ENCODE measurements at places on chromosomes 13 and 19.

- no peaks in the 10 kb centered on the region for H3K36me3 ChIP-seq
- no peaks in the 10 kb centered on the region for H3K4me1 ChIP-seq
- no peak for DNase-seq
- H3K27me3 ChIP-seq = no peaks in the 10 kb centered on the region
- H3K4me3 ChIP-seq = no peak overlapping the region
Observed at GRCh38 chr13:94435604-94436226, 43.8 kb downstream of the DCT start.

DNA sequence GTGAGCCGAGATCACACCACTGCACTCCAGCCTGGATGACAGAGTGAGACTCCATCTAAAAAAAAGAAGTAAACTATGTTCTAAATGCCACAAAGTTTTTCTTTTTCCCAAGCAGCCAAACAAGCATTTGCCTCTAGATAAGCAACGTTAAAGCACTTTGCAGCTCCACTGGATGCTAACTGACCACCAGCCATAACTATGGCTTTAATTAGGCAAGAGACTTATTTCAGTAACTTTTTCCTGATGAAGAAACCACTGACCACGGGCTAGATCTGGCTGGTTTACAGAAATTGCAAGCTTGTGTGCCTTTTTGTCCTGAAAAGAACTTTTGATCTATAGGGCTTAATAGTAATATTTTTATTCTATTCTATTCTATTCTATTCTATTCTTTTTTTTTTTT is 22.1 kb downstream of the CD70 start:
- no peaks in the 10 kb centered on the region for H3K27me3 ChIP-seq
- no peak overlapping the region for H3K27ac ChIP-seq
- no peak for DNase-seq
- H3K36me3 ChIP-seq = no peaks in the 10 kb centered on the region

DNA sequence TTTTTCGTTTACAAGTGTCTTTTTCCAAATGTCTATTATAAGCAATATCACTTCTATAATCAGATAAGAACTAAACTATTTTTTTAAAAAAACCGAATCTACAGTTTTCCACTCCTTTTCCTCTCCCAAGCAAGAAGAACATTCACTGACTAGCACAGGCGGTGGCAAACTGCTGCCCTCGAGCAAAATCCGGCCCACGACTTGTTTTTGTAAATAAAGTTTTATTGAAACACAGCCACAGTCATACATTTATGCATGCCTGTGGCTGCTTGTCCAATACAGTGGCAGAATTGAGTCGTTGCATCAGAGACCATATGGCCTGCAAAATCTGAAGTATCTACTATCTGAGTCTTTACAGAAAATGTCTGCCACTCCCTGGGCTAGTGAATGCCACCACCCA is 27.4 kb downstream of the INSR start:
- H3K36me3 ChIP-seq = peaks cover 3% of the 10 kb centered on the region
- peaks cover 7% of the 10 kb centered on the region for H3K4me1 ChIP-seq
- H3K27ac ChIP-seq = no peak overlapping the region

DNA sequence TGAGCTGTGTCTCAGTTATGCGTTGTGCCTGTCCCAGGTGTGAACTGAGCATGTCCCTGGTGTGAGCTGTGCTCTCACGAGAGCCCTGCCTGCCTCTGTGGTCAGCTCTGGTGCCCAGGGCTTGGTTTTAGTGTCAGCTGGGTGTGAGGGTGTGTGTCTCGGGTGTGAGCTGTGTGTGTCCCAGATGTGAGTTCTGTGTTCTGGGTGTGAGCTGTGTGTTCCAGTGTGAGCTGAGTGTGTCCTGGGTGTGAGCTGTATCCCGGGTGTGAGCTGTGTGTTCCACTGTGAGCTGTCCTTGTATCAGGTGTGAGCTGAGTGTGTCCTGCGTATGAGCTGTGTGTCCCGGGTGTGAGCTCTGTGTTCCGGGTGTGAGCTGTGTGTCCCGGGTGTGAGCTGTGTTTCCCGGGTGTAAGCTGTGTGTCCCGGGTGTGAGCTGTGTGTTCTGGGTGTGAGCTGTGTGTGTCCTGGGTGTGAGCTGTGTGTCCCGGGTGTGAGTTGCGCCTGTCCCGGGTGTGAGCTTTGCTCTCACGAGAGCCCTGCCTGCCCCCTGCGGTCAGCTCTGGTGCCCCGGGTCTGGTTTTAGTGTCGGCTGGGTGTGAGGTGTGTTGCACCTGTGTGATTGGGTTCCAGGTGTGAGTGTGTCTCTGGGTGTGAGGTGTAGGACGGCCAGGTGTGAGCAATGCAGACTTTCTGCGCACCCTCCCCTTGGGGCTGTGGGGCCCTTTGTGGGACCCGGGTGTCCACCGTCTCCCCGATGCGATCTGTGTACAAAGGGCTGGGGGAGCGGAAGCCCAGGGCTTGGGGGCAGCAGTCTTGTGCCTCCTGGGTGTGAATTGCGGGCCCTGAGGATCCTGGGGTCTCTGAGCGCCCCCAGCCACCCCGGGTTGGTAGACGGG is 7.1 kb upstream of the PEAK3 start:
- H3K4me3 ChIP-seq = no peak overlapping the region
- peaks cover 11% of the 10 kb centered on the region for H3K4me1 ChIP-seq
- peaks cover 34% of the 10 kb centered on the region for H3K27me3 ChIP-seq
- H3K36me3 ChIP-seq = no peaks in the 10 kb centered on the region
- H3K27ac ChIP-seq = peak overlapping the region; percentile 22

GRCh38 chr13:29582171-29582570 is 13.3 kb downstream of the SLC7A1 start:
- peaks cover 8% of the 10 kb centered on the region for H3K4me1 ChIP-seq
- H3K27ac ChIP-seq = peak overlapping the region; percentile 57
- H3K36me3 ChIP-seq = no peaks in the 10 kb centered on the region
- peak; percentile 85 for DNase-seq
- H3K4me3 ChIP-seq = no peak overlapping the region

- H3K36me3 ChIP-seq = no peaks in the 10 kb centered on the region
- no peaks in the 10 kb centered on the region for H3K4me1 ChIP-seq
- no peak overlapping the region for H3K27ac ChIP-seq
- H3K4me3 ChIP-seq = no peak overlapping the region
Observed at GRCh38 chr13:49571299-49572240, 13.8 kb downstream of the RCBTB1 start.

DNA sequence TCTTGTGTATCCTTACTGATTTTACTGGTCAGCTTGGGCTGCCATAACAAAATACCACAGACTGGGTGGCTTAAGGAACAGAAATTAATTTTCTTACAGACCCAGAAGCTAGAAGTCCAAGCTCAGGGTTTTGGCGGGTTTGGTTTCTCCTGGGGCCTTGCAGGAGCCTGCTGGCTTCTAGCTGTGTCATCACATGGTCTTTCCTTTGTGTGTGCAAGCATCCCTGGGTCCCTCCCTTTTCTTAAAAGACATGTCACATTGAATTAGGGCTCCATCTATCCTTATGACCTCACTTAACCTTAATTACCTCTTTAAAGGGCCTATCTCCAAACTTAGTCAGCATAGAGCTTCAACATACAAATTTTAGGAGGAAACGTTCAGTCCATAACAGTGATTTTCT is 23.4 kb downstream of the UBAC2 start:
- H3K4me1 ChIP-seq = no peaks in the 10 kb centered on the region
- no peak overlapping the region for H3K4me3 ChIP-seq
- H3K27me3 ChIP-seq = no peaks in the 10 kb centered on the region
- no peak for DNase-seq

- H3K27me3 ChIP-seq = no peaks in the 10 kb centered on the region
- no peaks in the 10 kb centered on the region for H3K4me1 ChIP-seq
- H3K36me3 ChIP-seq = no peaks in the 10 kb centered on the region
- no peak overlapping the region for H3K27ac ChIP-seq
- DNase-seq = no peak
Observed at GRCh38 chr13:39149896-39150295, 111.6 kb downstream of the NHLRC3 start.

- no peak for DNase-seq
- no peak overlapping the region for H3K4me3 ChIP-seq
- H3K36me3 ChIP-seq = no peaks in the 10 kb centered on the region
Observed at GRCh38 chr19:29687897-29688728, 22.9 kb downstream of the PLEKHF1 start.

DNA sequence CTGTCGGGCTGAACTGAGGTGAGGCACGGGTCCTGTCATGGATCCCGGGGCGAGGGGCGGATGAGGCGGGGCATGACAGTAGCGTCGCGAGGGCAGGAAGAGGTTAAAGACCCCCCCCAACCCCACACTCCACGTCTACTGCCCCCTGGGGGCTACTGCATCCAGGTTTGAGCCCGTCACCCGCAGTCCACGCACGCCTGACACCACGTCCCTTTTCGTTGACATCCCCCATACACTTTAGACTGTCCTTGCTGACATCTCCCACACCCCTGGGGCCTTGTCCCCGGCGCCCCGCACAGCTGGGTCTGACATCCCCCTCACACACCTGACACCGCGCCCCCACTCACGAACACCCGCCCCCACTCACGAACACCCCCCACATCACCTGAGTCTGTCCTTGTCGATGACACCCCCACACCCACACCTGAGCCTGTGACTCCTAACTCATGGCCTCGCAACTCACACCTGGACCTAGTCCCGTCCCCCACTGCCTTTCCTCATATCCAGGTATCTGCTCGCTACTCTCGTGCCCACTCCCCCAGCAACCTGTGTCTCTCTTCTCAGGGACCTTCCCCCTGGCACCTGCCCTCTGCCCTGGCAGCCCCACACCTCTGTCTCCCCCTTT is 416 bp downstream of the SLC25A42 start:
- peak; percentile 37 for DNase-seq
- peak overlapping the region; percentile 23 for H3K27ac ChIP-seq
- H3K36me3 ChIP-seq = no peaks in the 10 kb centered on the region
- peak overlapping the region; percentile 39 for H3K4me3 ChIP-seq
- H3K27me3 ChIP-seq = no peaks in the 10 kb centered on the region
- H3K4me1 ChIP-seq = peaks cover 6% of the 10 kb centered on the region

- no peak overlapping the region for H3K4me3 ChIP-seq
- no peaks in the 10 kb centered on the region for H3K36me3 ChIP-seq
- H3K27me3 ChIP-seq = no peaks in the 10 kb centered on the region
- H3K4me1 ChIP-seq = no peaks in the 10 kb centered on the region
- DNase-seq = no peak
- H3K27ac ChIP-seq = no peak overlapping the region
Observed at GRCh38 chr13:73684286-73684685, 449.9 kb downstream of the KLF12 start.

- no peak for DNase-seq
- no peaks in the 10 kb centered on the region for H3K36me3 ChIP-seq
- no peak overlapping the region for H3K27ac ChIP-seq
Observed at GRCh38 chr13:73901324-73902068, 232.7 kb downstream of the KLF12 start.

DNA sequence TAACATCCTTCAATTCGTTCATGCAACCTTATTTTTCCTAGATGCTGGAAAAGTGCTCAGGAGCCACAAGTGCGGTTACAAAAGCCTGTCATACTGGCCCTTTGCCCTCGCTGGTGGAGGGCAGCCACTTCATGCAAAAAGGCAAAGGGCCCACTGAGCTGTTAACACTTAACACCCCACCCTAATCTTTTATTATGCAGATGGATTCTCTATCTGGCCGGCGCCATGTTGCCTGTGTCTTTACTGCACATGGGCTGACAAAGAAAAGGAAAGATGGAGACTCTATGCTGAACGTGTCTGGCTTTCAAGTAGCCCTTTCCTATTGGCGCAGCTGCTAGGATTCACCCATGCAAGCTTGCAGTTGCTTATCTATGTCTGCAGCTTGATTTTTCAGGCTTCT is 10.8 kb downstream of the OR7D2 start:
- no peaks in the 10 kb centered on the region for H3K27me3 ChIP-seq
- no peak overlapping the region for H3K27ac ChIP-seq
- no peak overlapping the region for H3K4me3 ChIP-seq
- H3K4me1 ChIP-seq = no peaks in the 10 kb centered on the region

- no peak overlapping the region for H3K4me3 ChIP-seq
- no peaks in the 10 kb centered on the region for H3K27me3 ChIP-seq
Observed at GRCh38 chr13:112001571-112001970, 65.4 kb upstream of the SOX1 start.
